HuH-7 (cell line): ENCODE measurements at places on chromosomes 16 and 17.

- no peak for DNase-seq
These were observed 19.5 kb downstream of the RAP1GAP2 start for GRCh38 chr17:2815781-2816185.

DNA sequence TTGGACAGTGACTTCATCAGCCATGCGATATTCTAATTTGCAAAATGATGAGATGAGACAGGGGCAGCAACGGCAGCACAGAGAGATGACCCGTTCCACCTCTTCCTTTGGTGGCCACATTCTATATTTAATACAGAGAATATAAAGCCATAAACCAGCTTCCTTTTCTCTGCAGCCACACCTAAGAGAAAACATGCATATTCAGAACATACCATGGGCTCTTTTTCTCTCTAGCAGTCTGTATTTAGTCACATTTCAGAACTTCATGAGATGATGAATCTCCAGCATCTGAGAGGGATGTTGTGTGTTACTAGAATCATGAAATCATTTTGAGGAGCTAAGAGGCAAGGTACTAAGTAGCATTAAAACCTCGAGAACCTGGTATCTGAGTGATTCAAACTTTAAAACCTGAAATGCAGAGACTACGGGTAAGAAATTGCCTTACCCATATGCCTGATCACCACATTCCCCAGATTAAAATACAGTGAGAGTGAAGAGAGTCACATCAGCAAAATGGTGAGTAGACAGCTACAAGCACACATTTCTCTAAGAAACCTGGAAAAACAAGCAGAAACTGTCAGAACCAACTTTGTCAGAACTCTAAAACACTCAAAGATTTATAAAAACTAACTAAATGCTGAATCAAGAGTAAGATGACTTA lies 55.5 kb upstream of the CPHXL start:
- no peak for DNase-seq

DNA sequence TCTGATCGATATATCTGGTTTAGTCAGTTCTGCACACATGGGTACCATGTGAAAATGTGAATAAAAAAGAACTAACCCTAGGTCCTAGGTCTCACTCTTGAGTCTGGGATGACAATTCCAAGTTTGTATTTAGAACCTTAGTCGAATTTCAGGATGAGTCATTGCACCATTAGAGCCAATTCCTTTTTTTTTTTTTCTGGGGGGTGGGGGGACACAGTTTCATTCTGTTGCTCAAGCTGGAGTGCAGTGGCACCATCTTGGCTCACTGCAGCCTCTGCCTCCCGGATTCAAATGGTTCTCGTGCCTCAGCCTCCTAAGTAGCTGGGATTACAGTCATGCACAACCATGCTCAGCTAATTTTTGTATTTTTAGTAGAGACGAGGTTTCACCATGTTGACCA lies 41.6 kb downstream of the SPAG9 start:
- DNase-seq = no peak

DNA sequence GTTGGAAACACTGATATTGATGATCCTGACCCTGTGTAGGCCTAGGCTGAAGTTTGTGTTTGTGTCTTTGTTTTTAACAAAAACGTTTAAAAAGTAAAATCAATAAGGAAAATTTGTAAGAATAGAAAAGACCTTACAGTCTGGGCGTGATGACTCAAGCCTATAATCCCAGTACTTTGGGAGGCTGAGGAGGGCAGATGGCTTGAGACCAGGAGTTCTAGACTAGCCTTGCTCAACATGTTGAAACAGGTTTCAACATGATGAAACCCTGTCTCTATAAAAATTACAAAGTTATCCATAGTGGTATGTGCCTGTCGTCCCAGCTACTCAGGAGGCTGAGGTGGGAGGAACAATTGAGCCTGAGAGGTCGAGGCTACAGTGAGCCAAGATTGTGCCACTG lies 18.3 kb upstream of the TOM1L1 start:
- no peak for DNase-seq

- no peak for DNase-seq
These were observed 261.8 kb downstream of the CDH13 start for GRCh38 chr16:82888591-82889001.

- no peak for DNase-seq
These were observed 170.8 kb upstream of the RBFOX1 start for GRCh38 chr16:7161891-7162290.

DNA sequence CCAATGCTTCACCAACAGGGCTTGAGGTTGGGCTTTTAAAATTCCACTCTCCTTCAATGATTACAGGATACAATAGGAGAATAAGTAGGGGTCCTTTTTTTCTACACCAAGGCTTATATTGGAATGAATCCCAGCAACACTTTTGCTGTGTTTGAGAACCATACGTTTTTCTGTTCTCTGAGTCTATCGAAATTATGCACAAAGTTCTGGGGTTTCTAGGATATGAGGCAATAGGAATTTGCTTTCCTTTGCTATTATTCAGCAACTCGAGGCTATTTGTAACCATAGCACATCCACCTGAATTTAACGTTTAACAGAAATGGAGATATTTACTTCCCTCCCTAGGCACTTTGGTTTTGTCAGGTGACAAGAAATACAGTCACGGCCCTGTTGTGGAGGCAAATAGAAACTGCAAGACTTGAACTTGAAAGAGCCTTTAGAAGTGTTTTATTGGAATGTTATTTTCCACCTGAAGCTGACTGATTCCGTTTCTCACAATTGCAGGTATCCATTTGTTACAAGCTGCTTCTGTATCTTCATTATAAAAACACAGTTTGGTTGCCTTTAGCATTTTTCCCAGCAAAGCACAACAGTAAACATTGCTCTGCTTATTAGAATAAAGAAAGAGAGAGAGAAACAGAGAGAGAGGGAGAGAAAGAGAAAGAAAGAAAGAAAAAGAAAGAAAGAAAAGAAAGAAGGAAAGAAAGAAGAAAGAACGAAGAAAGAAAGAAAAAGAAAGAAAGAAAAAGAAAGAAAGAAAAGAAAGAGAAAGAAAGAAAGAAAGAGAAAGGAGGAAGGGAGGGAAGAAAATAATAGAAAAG lies 109.6 kb downstream of the HS3ST3A1 start:
- DNase-seq = no peak

- no peak for DNase-seq
These were observed 7.6 kb downstream of the PSME3IP1 start for GRCh38 chr16:57178196-57178595.

- DNase-seq = no peak
These were observed 103.3 kb downstream of the GNAO1 start for GRCh38 chr16:56294579-56294978.

DNA sequence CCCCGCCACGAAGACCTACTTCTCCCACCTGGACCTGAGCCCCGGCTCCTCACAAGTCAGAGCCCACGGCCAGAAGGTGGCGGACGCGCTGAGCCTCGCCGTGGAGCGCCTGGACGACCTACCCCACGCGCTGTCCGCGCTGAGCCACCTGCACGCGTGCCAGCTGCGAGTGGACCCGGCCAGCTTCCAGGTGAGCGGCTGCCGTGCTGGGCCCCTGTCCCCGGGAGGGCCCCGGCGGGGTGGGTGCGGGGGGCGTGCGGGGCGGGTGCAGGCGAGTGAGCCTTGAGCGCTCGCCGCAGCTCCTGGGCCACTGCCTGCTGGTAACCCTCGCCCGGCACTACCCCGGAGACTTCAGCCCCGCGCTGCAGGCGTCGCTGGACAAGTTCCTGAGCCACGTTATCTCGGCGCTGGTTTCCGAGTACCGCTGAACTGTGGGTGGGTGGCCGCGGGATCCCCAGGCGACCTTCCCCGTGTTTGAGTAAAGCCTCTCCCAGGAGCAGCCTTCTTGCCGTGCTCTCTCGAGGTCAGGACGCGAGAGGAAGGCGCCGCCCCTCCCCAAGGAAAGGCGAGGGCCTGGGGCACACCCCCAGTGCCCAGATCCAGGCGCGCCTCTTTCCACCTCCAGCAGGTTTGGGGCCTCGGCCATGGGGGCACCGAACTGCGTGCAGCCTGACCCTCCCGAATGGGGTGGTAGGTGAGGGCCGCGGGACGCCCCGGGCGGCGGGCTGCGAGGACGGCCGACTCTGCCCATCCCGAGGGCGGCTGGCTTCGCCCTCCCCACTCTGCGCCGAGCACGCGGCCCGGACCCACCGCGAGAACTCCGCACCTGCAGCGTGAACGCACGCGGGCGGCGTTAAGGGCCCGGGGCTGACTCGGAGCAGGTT lies 664 bp downstream of the HBQ1 start:
- peak; percentile 91 for DNase-seq

GRCh38 chr17:27854163-27854562 lies 39.0 kb downstream of the LYRM9 start:
- no peak for DNase-seq

GRCh38 chr16:60310846-60311445 lies 1576.8 kb upstream of the GOT2 start:
- DNase-seq = no peak

DNA sequence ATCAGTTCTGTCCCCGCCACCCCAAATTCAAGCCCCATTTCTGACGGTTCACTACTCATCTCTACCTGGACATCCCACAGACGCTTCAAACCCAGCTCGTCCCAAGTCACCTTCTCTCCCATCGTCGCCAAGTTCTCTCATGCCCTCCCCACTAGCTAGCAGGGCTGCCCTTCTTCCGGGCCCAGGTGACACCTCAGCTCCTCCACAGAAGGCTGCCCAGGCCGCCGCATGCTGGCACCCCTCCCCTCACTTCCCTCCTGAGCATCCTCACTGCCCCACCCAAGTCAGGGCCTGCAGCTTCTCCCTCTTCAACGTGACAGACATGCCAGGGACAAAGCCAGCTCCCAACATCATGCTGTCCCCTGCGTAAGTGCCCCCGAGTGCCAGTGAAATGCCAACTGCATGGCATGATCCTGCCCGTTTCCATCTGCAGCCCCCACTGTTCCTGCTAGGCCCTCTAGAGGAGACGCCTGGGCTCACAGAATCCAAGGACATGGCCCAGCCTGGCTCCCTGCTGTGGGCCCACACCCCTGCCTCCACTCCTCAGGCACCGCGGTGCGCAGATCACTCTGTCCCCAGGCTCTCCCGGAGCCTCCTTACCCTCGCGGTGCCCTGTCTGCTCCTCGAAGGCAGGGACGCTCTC lies 5.9 kb downstream of the CYB561 start:
- no peak for DNase-seq
